ENCODE measurements at places on chromosomes 16 and 17.

DNA sequence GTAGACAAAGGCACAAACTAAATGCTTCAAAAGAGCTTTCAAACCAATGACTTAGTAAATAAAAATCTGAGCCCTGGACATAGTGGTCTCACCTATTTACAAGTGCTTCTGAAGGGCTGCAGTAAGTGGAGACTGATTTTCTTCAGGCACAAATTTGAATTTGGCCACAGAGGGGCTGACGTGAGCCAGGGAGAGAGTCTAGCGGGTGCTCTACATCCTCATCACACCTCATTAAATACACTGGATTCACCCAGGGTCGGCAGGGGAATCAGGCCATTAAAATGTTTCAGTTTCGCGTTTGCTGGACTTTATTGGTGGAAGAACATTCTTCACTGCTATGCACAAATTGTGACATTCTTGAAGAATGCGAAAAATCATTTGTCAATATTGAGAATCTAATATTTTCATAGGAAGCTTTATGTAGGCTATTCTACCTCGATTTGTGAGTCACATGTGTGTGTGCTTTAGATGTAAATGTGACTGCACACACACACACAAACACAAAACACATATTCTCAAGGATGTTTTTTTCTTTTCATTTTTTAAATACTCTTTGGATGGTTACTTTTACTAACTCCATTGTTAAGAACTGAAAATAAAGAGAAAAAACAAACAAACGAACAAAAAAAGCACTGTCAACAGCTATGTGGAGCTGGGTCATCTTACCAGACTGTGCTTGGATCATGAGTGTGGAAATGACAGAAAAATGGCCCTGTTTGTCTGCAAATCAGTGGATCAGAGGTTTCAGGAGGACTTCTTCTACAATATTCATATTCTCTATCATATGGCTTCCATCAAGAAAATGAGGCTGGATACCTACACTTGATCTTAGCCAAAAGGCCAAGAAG is 58.9 kb downstream of the CDH11 start:
- DNase-seq = no peak

GRCh38 chr17:54836723-54837462 is 63.8 kb upstream of the TOM1L1 start:
- no peak for DNase-seq

DNA sequence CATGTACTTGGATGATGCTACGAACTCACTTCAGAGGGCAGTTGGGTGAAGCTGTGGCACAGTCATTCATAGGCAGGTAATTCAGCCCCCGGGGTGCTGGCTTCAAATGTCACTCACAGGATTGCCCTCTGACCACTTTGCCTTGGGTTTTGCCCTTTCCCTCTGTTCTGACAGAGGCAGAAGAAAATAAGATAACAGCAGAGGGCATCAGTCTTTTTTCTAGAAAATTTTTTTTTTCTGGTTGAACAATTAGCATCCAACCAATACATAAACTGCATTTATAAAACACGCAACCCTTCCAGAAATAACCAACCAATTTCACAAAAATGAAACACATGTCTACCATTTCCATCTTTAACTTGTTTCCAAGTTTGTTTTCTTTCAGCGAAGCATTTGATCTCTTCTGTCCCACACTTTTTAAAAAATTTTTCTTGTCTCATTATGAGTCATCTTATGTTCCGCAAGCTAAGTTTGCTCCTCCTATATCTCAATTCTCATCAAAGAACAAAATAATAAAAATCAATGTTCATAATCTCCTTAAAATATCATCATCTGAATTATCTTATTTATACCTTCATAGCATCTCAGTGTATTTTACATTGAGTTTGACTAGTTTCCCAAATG is 15.6 kb downstream of the NACA2 start:
- no peak for DNase-seq

- no peak for DNase-seq
Measured at GRCh38 chr17:80843741-80844156, 147.9 kb upstream of the CHMP6 start.

GRCh38 chr16:53892155-53892554 is 188.2 kb downstream of the FTO start:
- no peak for DNase-seq

GRCh38 chr17:56076980-56077379 is 76.3 kb upstream of the ANKFN1 start:
- DNase-seq = no peak

DNA sequence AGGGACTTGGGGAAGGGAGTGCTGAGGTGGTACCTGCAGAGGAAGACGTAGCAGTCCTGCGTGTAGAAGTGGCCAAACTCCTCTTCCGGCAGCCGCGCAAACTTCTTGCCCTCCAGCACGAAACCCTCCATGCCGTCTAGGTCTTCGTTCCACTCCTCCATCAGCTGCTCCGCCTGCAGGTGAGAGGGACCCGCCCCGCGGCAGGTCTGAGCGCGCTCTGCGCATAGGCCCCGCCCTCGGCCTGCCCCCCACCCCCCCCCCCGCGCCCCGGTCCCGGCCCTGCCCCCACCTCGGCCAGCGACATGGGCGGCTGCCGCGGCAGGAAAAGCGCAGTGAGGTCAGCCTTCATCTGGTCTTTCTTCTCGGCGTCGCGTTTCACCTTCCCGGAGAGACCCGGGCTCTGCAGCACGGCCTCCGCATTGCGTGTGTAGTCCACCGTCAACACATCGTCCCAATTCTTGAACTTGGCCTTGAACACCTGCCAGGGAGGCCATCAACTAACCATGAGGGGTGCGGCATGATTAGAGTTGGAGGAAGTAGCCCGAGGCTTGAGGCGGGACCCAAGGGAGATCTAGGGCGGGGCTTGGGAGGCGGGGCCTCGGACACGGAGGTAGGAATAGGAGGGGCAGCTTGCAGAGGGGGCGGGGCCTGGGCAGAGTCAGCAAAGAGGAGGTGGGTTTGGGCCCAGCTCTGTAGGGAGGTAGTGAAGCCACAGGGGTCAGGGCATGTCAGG is 11.5 kb downstream of the FLII start:
- peak; percentile 60 for DNase-seq

DNA sequence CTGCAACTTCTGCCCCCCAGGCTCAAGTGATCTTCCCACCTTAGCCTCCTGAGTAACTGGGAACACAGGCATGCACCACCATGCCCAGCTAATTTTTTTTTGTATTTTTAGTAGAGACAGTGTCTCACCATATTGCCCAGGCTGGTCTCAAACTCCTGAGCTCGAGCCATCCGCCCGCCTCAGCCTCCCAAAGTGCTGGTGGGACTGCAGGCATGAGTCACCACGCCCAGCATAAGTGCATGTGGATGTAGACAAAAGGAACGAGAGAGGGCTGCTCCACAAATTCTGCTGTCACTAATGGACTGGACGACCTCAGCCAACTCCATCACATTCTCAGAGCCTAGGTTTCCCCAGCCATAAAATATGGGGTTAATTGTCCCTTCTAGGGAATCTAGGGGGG is 7.7 kb upstream of the SP2 start:
- no peak for DNase-seq

GRCh38 chr17:4576729-4577322 is 7.5 kb upstream of the SMTNL2 start:
- no peak for DNase-seq

GRCh38 chr17:19703828-19704613 is 12.4 kb downstream of the SLC47A2 start:
- DNase-seq = no peak

- DNase-seq = peak; percentile 74
Measured at GRCh38 chr16:50665128-50665878, 15.8 kb downstream of the SNX20 start.

GRCh38 chr16:85923153-85924021 is 24.4 kb downstream of the IRF8 start:
- DNase-seq = no peak

GRCh38 chr16:947255-947921 is 23.4 kb downstream of the LMF1 start:
- no peak for DNase-seq

- no peak for DNase-seq
Measured at GRCh38 chr17:2478458-2478857, 33.2 kb downstream of the METTL16 start.

DNA sequence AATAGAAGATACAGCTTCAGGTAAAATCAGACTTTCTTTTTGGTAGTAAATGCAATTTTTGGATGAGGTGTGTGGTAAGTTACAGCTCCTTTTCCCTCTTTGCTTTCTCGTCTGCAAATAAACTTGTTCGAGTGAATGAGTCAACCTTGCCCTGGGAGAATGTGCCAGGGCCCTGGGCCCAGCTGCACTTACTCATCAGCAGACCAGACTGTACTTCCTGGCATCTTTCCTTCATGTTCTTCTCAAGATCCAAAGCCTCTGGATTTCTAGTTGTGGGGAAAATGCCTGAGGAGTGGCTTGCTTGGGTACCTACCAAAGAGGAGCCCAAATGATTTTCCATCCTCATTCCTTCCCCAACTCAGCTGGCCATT is 5.4 kb upstream of the G6PC1 start:
- DNase-seq = no peak

- DNase-seq = peak; percentile 53
Measured at GRCh38 chr16:56609463-56609921, 1.1 kb downstream of the MT2A start.

DNA sequence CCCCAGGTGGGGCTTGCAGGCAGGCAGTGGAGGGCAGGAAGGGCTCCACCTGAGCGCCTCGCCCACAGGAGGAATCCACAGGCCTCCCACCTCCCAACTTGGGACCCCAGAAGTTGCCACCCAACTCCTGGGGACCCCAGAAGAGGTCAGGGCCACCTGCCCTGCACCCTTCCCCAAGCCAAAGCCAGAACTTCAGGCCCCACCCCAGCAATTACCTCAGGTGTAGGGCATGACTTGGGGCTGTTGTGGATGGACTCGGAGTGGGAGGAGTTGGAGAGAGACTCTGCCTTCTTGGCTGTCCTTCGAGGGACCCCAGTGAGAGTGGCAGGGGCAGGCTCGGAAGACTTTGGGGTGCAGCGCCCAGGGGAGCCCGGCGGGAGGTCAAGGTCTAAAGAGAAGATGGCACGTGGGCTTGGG is 10.5 kb downstream of the TSPOAP1 start:
- no peak for DNase-seq

GRCh38 chr16:600781-601180 is 10.9 kb downstream of the RAB40C start:
- no peak for DNase-seq

DNA sequence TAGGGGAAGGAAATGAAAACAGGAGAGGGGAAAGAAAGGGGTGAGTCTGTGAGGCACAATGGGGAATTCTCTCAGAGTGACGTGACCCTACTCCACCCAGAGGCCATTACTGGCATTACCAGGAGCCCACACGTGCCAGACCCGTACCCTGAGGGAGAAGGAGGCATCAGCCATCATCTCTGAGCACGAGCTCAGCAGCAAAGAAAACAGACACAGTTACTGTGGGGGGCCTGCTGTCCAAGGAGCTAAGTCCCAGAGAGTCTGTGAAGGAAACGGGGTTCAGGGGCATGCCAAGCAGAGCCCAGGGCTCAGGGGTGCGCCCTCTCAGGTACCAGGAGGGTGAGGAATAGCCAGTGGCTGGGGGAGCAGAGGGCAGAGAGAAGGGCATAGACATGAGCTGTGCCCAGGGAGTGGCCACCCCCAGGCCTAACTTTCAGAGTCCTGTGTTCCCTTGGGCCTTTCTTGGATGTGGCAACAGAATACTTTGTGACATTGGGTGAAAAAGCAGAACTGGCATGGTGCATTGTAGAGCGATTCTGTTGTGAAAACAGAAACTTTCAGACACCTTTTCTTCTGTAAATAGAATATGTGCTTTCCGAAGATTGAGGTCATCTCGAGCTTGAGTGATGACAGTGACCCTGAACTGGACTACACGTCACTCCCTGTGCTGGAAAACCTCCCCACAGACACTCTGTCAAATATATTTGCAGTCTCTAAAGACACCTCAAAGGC is 11.3 kb downstream of the TAF1C start:
- DNase-seq = no peak

DNA sequence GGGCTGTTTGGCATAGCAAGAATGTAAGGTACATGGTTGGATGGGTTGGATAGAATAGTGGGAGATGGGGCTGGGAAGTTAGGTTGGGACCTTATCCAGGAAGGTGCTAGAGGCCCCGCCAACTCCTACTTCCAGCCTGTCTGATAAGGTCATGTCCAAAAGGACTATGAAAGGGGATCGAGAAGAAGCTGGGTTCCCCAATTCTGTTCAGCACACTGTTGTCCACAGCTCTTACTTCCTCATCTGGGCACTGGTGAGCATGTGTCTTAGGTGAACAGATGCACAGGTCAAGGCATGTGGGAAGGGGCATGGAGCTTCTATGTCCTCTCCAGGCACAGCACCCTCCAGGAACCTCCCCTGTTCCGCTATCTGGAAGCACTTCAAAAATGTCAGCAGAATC is 5.6 kb upstream of the ULK2 start:
- no peak for DNase-seq

- no peak for DNase-seq
Measured at GRCh38 chr16:57529391-57530103, 6.8 kb downstream of the CCDC102A start.

DNA sequence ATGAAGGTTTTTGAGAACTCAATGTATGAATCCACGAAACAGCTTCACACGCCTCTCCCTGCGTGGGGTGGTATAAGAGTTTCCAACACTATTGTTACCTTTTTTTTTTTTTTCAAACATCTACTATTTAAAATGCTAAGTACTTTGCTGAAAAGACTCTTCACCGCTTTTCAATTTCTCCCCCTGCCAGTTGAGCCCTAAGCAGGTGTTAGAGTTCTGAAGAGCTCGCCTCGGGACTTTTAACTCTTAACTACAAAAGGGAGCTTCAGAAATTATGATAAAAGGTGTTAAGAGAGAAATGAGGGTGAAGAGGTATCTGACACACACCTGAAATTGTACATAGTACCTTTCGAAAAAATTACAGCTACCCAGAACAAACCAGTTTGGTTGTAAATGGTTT is 20.9 kb upstream of the PSMD7 start:
- DNase-seq = no peak

- no peak for DNase-seq
Measured at GRCh38 chr17:72466199-72466598, 345.4 kb downstream of the SOX9 start.

DNA sequence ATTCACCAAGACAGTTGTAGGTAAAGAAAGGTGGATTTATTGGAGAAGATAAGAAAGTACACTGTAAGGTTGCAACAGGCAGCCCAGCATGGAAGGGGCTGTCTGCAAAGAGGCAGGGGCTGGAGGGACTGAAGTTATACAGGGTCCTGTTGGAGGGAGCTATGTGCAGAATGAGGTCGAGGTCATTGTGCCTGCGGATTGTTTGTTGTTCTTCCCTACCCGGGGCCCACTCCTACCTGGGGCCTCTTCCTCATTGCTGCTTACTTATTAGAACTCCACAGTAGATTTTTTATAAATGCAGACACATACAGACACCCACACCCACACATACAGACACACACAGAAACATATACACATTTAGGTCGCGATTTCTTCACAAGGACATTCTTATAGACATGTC is 466.2 kb downstream of the MAF start:
- DNase-seq = no peak

GRCh38 chr17:46010597-46011186 is 11.6 kb downstream of the STH start:
- DNase-seq = no peak

Data from stimulated activated CD4-positive, alpha-beta T cell treated with anti-CD3 and anti-CD28 coated beads, TNF-alpha, amount 100 ng/mL, for 24 hours (primary cell).